Activated CD4-positive, alpha-beta memory T cell treated with anti-CD3 and anti-CD28 coated beads for 36 hours (primary cell): ENCODE measurements at places on chromosomes 7 and 10.

- no peak for DNase-seq
These were observed 19.7 kb upstream of the EXOC4 start for GRCh38 chr7:133233142-133233541.

DNA sequence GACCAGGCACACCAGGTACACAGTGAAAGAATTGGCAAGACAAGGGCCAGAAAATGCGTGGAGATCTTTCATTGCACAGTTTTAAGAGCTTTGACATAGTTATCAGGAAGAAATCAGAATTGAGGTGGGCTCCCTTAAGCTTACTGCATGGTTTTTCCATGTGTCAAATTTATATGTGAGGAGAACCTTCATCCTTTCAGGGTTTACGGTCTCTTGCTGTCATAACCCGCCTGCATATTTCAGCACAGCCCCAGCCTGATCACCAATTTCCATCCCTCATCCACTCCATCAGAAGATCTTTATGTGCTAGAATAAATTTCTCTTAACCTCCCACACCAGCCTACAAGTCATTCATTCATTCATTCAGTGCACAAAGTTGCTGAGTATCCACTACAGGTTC, 373.1 kb downstream of the KCNMA1 start:
- no peak for DNase-seq

- no peak for DNase-seq
These were observed 129.2 kb upstream of the NRBF2 start for GRCh38 chr10:63003816-63004453.

GRCh38 chr10:19505320-19506312, 310.6 kb upstream of the PLXDC2 start:
- DNase-seq: no peak

DNA sequence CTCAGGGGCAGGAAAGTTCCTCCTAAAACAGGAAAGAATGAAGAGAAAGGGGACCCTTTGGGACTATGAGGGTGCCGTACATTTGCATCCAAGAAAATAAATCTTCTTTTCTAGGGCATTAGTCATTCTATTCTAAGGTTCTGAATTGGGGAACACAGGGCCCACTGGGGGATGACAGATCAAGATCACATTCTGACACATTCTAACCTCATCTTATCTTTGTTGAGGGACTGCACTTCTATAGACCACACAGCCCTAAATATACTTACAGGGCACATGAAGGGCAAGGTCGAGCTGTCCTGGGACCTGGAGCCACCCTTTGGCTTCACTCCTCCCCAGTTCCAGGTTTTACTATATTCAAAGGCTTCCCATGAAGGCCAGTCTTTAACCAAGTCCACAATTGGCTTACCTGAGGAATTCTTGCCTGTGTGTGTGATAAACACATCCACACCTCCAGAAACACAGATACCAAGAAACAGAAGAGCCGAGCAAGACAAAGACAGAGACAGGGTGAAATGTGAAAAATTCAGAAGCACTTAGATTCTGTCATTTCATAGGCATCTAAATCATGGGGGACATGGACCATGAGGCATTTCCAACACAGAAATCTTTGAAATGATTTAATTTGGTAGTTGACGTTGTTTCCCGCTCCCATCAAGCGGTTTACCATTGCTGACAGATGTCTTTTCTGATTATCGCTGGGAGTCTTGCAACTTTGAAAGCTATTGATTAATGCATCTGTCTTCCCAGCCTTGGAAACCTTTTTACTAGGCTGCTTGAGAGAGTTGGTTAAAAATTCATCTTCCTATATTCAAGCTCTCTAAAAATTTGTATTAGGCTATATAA, 75.8 kb downstream of the CCDC71L start:
- no peak for DNase-seq
